ENCODE measurements at places on chromosomes 1 and 21.

- peak; percentile 53 for DNase-seq
Measured at GRCh38 chr1:204560590-204561150, 44.5 kb downstream of the MDM4 start.

GRCh38 chr1:27144049-27144748 lies 10.7 kb downstream of the SLC9A1 start:
- DNase-seq = no peak

DNA sequence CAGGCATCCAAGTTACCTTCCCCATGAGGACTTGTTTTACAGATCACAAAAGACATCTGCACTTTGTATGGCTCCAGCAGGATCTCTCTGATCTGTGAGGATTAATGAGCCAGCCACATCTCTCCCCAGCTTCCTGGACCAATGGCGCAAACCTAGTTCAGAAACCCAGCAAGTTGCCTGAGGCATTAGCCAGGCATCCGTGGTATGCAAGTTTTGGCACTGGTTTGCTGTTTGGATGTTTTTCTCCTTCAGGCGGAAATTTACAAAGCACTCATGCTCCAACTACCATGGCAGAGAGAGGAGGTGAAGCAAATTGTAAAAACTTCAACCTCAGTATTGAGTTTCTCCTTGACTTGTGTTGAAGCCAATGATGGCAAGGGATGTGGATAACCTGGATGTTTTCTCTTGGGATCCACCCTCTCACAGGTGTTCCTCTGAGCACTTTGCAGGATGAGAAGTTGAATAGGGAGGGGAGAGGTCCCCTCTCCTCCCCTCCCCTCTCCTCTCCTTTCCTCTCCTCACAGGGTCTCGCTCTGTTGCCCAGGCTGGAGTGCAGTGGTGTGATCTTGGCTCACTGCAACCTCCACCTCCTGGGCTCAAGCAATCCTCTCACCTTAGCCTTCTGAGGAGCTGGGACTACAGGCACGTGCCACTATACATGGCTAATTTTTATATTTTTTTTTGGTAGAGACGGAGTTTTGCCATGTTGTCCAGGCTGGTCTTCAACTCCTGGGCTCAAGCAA lies 25.6 kb upstream of the ENO1 start:
- DNase-seq = peak; percentile 47

- peak; percentile 73 for DNase-seq
Measured at GRCh38 chr1:26530895-26531598, 1.5 kb downstream of the RPS6KA1 start.

GRCh38 chr1:23210963-23211362 lies 6.3 kb downstream of the HTR1D start:
- no peak for DNase-seq

- DNase-seq = no peak
Measured at GRCh38 chr1:111888740-111889376, 100.6 kb downstream of the KCND3 start.

- DNase-seq = peak; percentile 10
Measured at GRCh38 chr1:153493343-153493960, 33.0 kb upstream of the S100A7 start.

DNA sequence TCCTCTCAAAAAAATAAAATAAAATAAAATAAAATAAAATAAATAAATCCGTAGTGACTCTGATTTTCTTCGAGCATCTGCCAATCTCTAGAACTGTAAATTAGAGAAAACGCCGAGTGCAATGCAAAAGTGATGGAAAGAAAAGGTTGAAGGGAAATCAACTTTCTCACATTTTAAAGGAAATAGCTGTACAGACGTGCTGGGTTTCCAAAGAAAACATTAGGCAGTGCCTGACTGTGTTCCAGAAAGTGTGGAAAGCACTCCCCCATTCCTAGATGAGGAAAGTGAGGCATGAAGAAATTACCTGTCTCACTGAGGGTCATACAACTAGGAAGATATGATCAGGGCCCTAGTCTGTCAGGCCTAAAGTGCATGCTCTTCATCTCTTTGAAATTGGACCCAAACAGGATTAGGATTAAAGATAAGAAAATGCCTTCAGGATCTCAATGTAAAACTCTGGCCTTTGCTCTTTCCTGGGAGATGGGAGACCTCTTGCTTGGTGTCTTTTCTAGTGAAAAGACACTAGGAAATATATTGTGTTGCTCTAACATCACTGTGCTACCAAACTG lies 1.8 kb upstream of the PTPN14 start:
- DNase-seq = no peak

DNA sequence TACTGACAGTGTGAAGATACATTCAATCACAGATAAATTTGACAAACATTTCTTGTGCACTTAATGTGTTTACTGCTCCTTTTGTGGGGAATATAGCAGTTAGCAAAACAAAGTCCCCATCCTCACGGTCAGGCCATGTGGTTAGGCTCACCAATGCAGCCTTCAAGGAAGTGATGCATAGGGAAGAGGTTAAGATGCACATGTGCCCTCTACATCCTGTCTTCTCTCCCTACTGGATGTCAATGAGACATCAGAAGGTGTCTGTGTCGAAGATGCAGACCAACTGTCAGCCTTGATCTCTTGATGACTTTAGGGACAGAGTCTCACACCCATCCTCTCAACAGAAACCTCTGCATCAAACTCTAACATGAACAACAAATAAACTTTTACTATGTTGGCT lies 78.7 kb downstream of the FH start:
- no peak for DNase-seq

DNA sequence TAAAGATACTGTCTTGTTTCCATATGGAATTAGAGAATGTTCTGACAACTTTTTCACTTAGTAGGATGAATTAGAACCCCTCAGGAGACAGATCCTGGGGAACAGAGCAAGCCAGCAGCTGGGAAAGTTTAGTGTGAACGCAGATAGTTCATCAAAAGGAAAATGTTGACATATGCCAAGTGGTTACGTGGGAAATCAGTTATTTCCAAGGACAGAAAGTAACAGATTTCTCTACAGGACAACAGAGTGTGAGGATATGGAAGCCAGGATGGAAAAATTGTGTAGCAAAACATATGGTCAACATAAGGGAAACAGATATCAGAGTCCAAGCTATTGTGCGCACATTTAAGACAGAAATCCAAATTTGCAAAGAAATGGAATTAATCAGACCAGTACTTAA lies 419.5 kb downstream of the LRRIQ3 start:
- DNase-seq = no peak

GRCh38 chr1:31714442-31715086 lies 10.7 kb upstream of the COL16A1 start:
- DNase-seq = peak; percentile 75

GRCh38 chr1:67580691-67581403 lies 104.2 kb upstream of the GADD45A start:
- DNase-seq = peak; percentile 22

DNA sequence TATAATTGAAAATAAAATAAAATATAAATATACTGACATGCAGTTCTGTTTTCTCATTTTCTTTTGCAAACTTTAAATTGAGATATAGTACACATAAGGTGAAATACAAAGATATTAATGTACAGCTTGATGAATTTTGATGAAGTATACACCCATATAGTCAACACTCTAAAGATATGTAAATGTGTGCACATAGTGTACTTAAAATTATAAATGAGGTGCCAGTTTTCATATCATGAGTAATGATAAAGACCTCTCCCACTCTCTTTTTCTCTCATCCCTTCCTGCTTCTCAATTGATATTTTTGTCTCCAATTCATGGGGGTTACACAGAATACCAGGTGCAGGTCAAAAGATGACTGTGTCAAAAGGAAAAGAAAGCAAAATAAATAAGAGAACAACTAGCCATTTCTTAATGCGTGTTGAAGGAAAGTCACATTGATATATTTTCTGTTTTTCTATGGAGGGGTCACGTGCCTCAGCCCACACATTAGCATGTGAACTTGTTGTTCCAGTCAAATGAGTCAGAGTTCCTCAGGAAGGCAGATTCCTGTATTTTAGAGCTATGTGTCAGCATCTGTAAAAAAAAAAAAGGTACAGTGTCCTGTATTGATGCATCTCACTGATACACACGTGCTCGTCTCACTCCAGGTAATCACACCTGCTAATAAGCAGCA lies 64.3 kb upstream of the HOOK1 start:
- DNase-seq = peak; percentile 74

DNA sequence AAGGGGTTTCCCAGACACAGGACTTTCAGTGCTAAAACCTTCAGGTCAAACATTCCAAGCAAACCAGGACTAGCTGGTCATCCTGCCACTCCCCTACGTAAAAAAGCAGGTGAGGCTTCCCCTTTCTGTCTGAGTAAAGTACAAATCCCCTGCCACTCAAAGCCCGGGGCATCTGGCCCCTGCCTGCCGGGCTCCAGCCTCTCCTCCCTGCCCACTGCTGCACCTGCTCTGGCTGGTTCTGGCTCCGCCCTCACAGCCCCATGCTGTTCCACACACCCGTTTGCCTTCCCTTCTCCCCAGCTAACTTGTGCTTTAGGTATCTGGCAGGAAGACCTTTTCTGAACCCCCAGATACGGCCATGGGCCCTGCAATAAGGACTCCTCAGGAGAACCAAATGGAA lies 23.3 kb upstream of the S100A7 start:
- DNase-seq = peak; percentile 68

DNA sequence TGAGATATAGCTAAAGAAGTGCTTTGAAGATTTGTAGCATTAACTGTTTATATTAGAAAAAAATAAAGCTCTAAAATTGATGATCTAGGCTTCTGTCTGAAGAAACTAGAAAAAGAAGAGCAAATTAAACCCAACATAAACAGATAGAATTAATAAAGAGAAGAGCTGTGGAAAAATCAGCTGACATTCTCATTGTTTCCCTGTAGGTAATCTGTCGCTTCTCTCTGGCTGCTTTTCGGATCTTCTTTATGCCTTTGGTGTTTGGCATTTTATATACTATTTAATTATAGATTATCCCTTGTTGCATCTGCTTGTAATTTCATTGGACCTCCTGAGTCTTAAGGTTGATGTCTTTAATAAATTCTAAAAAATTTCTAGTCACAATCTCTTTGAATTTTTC lies 59.8 kb downstream of the MPZL1 start:
- no peak for DNase-seq

DNA sequence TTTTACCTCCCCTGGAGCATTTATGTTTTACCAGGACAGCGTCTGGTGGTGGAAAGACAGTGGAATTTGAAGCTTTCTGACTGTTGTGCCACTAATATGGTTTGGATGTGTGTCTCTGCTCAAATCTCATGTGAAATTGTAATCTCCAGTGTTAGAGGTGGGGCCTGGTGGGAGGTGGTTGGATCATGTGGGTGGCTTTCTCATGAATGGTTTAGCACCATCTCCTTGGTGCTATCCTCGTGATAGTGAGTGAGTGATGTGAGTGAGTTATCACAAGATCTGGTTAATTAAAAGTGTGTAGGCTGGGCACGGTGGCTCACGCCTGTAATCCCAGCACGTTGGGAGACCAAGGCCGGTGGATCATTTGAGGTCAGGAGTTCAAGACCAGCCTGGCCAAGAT lies 23.7 kb downstream of the PHLDA3 start:
- DNase-seq = no peak

DNA sequence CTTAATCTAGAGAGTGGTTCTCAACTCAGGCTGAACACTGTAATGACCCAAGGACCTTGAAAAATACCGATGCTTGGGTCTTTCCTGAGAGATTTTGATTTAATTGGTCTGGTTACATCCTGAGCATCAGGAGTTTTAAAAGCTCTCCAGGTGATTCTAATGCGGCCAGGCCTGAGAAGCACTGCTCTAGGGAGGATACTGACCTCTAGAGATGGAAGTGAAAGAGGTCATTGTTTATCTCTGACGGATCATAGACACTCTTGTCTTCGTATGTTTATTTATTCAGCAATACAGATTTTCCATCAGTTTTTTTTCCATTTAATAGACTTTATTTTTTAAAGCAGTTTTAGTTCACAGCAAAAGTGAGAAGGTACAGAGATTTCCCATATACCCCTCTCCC lies 54.5 kb upstream of the IGSF5 start:
- peak; percentile 49 for DNase-seq

GRCh38 chr1:148362626-148363438 lies 120.3 kb downstream of the PPIAL4G start:
- peak; percentile 85 for DNase-seq

- DNase-seq = no peak
Measured at GRCh38 chr1:78146205-78146771, 100.5 kb downstream of the GIPC2 start.
